CD4-positive, alpha-beta T cell treated with Interleukin-15 for 1 hour (primary cell): ENCODE measurements at places on chromosomes 5 and 9.
A peak's percentile ranks its signal among the peaks of the same experiment; 100 is the strongest.

DNA sequence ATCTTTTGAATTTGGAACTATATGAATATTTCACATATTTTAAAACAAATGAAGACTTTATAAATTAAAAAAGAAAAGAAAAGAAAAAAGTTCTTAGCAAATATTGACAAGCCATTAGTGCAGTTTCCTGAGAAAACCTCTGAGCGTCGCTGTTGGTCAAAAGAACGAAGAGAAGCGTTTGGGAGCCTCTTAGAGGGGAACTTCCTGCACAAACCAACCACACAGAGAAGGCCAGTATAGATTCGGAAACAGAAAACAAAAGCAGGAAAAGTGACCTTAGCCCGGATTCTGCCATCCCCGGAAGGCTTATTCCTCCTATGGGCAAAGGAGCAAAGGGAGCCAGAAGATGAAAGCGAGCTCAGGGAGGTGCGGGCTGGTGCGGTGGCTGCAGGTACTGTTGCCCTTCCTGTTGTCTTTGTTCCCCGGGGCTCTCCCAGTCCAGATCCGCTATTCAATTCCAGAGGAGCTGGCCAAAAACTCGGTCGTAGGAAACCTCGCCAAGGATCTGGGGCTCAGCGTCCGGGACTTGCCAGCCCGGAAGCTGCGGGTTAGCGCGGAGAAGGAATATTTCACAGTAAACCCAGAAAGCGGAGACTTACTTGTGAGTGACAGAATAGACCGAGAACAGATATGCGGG is at the start of gene PCDHGB2:
PCDHGB2 (plus strand) TSS at position 205 of the 637 bp plus-strand sequence; CDS start at position 347, 142 bp downstream.
- no peak for DNase-seq

GRCh38 chr5:132300577-132301343 is 6.6 kb downstream of the SLC22A4 start:
- no peak for DNase-seq

- no peak for DNase-seq
These were observed 133.6 kb downstream of the OXCT1 start for GRCh38 chr5:41736641-41737040.

DNA sequence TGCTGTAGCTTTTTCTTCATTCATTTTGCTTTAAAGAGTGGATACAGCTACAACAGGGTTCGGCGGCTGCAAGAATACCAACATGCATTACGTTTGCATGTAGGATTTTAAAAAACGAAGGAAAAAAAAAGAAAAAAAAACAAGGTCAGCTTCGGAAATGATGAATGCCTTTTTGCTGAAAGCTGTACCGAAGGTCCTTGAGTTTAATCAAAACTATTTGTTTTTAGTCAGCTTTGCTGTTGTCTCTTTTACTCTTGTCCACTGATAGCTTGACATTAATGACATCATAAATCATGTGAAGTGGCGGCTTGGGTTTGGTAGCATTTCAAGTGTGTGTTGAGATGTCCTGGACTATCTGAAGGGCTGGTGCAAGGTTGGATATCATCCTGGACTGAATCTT is 779.1 kb downstream of the NR2F1-AS1 start:
- no peak for DNase-seq

GRCh38 chr5:79297661-79298060 is 61.7 kb downstream of the JMY start:
- no peak for DNase-seq

- DNase-seq: no peak
These were observed 9.9 kb upstream of the PRR16 start for GRCh38 chr5:120454094-120454798.

- DNase-seq: no peak
These were observed 4.5 kb downstream of the SPARC start for GRCh38 chr5:151682240-151682639.

GRCh38 chr9:133729617-133730281 is 8.4 kb downstream of the SARDH start:
- no peak for DNase-seq

- no peak for DNase-seq
These were observed 53.3 kb downstream of the JADE2 start for GRCh38 chr5:134578578-134579283.

GRCh38 chr5:19104948-19105347 is 883.1 kb downstream of the CDH18 start:
- no peak for DNase-seq

DNA sequence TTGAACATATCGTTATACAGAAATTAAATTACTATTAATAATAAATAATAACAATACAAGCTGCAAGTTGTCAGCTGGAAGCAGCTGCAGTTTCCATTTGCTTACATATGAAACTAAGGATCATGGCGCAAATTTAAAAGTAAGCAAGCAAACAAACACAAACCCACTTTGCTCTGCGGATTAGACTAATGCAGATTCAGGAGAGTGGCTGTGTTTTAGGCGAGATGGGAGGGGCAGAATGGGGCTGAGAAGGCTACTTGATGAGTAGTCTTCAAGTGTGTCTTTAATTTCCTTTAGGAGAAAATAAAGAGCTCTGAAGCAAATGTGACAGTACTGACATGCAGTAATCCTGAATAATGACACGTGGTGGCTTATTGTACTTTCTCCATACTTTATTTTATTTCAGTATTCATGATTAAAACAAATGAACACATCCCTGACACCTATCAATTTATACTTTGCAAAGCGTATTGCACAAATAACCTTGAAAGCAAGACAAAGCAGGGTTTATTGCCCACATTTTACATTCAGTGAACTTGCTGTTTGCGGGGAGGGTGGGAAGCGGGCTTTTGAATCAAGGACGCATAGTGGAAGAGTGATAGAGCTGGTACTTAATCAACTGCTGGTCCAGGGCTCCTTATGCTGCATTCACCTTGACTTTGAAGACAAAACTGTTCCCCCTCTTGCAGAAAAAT is 221.4 kb upstream of the TRIM32 start:
- no peak for DNase-seq

DNA sequence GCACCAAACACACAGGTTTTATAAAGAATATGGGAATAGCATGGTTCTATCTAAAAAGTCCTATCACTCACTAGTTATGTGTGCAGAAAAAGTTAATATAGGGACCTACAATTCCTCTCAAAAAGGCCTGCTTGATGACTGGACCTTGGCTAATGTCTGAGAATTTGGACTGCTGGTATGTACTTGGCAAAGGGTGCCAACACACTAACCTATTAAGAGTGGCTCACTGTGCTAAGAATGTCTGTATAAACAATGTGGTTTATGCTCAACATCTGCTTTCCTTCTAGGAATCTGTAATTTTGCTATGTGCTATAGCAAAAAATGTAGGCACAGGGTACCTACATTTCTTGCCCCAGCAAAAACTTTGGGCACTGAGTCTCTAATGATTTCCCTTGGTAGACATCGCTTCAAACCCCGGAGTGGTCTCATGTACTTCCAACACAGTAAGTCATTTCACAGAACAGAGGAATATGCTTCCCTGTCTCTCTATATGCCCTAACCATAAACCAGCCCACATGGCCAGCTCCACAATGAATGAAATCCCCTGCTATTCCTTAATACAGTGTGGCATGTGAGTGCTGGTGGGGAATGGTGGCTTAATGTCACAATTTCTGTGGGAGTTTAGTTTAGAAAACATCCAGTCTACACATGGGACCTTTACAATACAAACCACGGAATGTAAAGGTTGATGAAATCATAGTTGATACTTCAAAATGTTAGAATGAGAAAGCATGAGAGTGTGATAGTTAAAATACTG is 101.7 kb downstream of the UBAP2 start:
- DNase-seq: no peak

DNA sequence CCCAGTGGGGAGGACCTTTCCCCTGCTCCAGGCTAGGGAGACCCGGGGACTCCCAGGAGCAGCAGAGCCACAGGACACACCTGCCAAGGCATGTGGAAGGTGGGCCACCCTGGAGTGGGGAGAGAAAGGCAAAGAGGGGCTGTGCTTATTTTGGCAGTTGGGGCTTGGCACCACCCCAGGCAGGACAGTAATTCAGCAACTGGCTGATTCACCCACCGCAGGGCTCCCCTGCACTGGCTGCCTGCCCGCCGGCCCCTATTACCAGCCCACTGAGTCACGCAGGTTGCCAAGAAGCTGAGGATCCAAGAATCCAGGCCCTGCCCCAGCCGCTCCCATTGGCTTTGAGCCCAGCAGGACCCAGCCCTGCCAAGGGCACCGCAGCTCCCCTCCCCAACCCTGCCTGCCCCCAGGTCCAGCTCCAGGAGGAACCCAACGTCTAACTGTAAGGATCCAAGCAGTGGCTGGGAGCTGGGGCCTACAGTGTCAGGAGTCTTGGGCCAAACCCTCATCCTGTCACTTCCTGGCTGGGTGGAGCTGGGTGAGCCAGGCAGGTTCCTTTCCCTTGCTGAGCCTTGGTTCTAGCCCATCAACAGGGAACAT is 14.2 kb upstream of the RALGDS start:
- peak; percentile 56 for DNase-seq

DNA sequence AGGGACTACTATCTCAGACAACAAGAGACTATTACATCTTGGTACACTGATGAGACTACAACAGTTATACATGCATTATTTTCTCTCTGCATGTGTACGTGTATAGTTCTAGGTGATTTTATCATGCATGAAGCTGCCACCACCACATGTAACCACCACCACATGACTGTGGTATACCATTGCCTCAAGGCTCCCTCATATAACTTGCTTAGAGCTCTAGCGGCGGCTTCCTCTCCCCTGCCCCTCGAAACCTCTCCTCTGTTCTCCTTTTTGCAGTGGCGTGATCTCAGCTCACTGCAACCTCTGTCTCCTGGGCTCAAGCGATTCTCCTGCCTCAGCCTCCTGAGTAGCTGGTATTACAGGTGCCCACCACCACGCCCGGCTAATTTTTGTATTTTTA is 162.3 kb downstream of the AOPEP start:
- no peak for DNase-seq

- no peak for DNase-seq
These were observed 19.7 kb upstream of the CSF1R start for GRCh38 chr5:150105928-150106615.

- DNase-seq: no peak
These were observed 411.6 kb downstream of the BRINP1 start for GRCh38 chr9:118957585-118957984.

DNA sequence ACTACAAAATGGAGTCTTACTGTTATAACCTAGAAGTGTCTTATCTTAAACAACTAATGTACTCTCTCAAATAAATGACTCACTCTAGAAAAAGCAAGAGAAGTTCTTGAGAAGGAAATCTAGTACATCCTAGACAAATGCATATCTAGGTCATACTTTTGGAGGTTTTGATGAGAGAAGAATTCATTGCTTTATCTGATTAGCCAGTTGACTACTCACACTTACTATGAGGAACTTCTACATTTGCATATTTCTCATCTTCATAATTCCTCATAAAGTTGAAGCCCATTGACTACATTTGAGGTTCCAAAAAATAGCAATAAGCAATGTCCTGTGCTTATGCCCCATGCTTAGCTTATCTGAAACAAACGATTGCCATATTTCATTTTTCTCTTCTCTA is 2.8 kb downstream of the JAKMIP2 start:
- DNase-seq: no peak

- DNase-seq: no peak
These were observed 8.4 kb downstream of the COX7C start for GRCh38 chr5:86626149-86626548.

DNA sequence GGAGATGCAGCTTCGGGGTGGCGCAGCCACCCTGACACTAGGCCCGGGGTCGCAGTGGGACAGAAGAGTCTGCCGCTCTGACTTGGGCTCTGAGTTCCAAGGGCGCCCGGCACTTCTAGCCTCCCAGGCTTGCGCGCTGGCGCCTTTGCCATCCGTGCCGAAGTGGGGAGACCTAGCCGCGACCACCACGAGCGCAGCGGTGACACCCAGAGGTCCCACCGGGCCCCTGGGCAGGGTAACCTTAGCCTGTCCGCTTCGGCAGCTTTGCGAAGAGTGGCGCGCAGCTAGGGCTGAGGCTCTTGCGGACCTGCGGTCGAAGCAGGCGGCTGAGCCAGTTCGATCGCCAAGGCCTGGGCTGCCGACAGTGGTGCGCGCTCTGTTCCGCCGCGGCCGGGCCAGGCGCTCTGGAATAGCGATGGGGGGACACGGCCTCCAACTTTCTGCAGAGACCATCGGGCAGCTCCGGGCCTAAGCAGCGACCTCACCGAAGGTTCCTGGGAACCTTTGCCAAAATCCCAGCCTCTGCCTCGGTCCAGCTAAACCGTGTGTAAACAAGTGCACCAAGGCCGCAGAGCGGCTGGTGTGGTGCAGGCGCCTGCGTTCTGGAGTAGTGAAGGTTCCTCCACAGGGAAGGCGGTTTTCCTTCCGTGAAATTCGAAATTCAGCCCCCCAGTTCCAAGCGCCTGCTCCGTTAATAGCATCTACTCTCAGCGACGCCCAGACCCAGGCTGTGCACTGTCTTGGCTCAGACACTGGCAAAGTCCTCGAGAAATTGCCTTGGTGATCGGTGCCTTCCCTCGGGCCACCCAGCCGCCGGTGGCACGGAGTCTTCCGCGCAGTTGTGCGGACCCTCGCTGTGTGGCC is 7.4 kb downstream of the TLX3 start:
- no peak for DNase-seq

GRCh38 chr5:135436951-135437418 is 10.2 kb downstream of the DCANP1 start:
- DNase-seq: no peak

DNA sequence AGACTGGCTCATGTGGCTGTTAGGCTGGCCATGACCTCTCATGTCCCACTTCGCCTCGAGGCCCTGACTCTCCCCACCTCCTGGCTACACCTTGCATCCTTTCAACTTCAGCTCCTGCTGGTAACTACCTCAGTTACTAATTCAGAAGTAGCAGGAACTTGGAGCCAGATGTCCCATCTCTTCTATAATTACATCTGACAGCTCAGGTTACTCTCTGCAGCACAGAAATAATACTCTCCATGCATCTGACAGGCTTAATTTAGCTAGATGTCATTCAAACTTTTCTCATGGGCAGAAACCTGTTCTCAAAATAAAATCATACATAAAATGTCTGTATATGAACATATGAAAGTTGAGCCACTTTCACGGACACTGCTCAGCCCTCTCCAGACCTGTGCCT is 92.2 kb upstream of the IL33 start:
- DNase-seq: no peak

DNA sequence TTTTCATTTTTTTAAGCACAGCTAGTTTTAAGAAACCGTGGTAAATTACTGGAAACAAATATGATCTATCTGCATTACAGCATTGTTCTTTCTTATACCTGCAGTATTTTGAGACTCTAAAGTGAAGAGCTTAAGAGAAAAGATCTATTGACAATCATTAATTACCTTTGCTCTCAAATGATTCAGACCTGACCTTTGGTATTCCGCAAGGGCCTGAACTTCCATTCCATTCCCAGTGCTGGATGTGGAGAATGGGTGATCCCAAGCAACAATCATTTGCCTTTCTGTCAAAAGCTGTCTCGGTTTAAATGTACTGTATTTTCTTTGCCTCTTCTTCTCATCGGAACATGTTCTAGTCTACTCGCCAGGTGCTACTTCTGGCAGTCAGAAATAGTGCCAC is 18.9 kb downstream of the NREP start:
- DNase-seq: no peak
